Activated T-cell treated with anti-CD3 and anti-CD28 coated beads, Interleukin-2, amount 50 U/mL, for 4 hours (primary cell): ENCODE measurements at places on chromosomes 2 and 18. TPM values are rescaled to one million over a fixed set of nuclear protein-coding genes. Genes with fewer than 3 reads are reported as not detected.

GRCh38 chr2:150977296-150977695 is 284.4 kb downstream of the RBM43 start:
- DNase-seq, result no peak

DNA sequence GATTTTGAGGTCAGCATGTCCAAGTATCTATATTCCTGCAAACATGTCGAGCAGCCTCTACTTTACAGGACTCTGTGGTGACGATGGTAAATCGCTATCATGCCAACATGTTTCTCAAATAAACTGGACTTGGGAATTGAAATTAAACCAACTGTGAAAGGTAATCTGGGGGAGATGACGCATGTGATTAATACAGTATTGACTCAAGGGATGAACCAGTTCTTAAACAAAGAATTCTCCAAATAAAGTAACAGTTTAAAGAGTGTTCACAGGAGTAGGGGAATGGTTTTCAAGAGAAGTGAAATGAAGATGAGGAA is 54.3 kb downstream of the THUMPD2 start:
- no peak for DNase-seq

GRCh38 chr2:217899231-217900009 is 103.4 kb downstream of the TNS1 start:
- DNase-seq, result no peak

DNA sequence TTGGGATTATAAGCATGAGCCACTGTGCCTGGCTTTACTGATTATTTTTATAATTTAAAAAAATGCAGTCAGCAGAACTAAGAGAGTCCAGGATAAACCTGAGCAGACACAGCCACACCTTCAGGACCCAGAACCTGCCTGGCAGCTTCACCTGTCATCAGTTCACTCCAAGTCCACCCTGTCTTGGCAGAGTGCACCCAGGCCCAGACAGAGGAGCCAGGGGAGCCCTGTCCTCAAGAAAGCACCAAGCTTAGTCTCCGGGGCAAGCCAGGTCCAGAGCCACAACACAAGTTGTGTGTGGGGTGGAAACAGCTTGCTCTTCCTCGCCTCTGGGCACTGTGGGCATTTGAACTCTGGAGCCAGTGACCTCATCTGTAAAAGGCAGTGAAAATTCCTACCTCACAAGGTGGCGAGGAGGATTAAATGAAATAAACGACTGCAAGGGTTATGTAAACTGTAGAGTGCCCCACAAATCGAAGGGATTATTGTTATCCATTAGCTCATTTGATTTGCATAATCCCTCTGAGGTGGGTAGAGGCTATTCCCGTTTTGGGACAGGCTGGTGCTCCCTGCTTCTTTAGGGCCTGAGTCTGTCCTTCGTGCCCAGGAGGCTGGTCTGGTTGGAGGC is 24.7 kb downstream of the MYCN start:
- no peak for DNase-seq

DNA sequence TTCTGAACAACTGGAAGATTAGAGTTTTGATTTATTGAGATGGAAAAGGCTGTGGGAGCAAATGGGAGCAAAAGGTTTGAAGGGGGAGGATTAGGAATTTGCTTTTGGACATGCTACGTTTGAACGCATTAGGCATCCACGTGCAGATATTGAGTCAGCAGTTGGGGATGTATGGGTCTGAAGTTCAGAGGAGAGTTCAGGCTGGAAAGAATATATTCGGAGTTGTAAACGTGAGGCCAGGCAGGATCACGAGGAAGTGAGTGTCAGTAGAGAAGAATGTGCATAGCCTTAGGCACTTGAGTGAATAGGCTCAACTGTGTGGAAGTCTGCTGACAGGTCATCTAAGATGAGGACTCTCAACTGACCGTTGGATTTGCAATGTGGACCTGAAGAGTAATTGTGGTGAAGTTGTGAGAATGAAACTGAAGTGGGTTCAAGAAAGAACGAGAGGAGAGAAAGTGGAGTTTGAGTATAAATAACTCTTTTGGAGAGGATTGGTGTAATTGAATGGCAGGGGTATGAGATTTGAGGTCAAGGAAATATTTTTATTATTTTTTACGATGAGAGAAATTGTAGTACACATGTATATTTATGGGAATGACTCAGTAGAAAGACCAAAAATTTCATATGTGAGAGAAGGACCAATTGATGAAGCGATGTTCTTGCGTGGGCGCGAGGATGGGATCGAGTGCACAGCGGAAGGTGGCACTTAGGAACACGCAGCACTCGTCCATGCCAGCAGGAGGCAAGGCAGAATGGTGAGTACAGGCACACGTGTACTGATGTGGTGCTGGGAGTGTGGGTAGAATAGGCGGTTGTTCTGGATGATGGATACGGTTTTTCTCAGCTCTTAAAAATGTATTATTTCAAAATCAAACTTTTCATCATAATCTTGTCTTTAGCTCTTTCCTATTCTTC is 40.5 kb upstream of the POLE4 start:
- DNase-seq, result no peak

DNA sequence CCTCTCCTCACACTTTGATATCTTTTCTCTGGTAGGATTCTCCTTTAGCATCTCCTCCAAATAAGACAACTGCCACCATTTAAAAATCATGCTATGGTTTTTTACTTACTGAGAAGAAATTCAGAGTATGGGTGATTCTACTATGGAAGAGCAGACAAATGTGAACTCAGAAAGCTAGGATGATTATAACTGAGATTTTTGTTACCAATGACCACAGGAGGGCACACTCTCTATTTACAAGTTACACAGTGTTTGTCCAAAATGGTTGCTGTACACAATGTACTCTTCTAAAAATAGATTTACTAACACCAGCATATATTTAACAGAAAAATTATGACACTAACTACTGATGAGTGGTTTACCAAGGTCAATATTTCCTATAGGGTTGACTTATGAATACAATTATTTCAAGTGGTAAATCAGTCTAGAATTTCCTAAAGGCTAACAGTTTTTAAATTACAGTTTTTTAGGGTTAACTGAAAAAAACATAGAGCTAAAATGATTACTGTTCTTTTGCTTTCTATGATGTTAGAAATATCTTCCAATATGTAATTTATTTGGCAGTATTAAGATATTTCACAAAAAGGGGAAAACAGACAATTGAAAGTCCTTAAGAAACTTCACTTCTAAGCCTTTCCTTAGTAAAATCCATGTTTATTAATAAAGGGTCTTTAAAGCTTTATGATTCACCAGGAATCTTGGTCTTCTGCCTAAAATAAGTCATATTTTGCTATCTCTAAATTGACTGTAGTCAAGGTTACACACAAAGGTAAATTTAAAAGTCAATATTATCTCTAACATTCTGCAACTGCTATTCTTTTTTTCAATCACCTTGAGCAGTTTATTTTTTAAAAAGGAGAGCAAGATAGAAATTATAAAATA is 57.2 kb downstream of the MAP4K3 start:
- DNase-seq, result no peak

DNA sequence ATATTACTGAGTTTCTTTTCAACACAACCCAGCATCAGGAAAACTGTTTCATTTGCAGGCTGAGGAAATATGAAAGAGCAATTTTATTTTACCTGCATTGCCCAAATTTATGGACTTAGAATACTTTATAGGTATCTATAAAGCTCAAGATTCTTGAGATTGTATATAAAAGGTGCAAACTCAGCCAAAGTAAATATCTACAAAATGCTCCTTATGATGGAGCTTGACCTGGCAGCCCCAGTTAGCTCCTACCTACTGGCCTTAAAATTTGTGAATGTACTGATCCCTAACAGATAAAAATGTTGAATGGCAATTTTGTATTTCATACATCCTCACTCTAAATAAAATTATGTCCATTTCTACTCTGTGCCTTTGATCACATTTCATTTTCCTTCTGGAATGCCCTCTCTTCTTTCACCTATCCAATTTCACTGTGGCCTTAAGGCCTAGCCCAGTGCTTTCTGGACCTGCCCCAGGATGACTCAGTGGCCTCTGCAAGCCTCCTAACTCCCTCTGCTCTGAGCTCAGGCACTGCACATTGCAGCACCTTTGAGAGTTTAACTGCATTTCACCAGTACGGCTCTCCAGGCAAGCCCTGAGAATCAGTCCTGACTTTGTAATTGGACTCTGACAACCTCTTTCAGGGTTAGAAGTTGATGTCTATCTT is 125.9 kb downstream of the ANTXR1 start:
- no peak for DNase-seq

DNA sequence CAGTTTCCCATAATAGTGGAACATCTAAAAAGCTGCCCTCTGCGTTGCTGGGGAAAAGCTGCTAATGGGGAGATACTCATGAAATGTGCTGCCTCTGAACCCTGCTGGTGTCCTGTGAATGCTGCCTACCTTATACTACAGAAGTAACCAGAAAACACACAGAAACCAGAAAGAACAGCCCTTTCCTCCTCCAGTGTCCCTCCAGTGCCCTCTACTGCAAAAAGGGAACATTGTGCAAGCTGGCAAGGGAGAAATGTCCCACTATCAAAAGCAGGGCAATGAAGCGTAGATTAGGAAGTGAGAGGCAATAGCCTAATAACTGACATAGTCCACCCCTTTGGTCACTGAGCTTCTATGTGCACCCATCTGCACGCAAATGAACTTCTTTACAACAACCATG is 162.7 kb upstream of the ETAA1 start:
- DNase-seq, result no peak

GRCh38 chr2:189819297-189819704 is 35.1 kb downstream of the PMS1 start:
- no peak for DNase-seq

- DNase-seq, result no peak
Measured at GRCh38 chr2:235064976-235065375, 113.2 kb downstream of the SH3BP4 start.

- peak; percentile 23 for DNase-seq
Measured at GRCh38 chr2:196453613-196454047, 185.9 kb upstream of the CCDC150 start.

GRCh38 chr18:5709476-5710095 is 165.8 kb upstream of the EPB41L3 start:
- DNase-seq, result no peak

GRCh38 chr2:226684563-226684959 is 115.1 kb downstream of the IRS1 start:
- no peak for DNase-seq

DNA sequence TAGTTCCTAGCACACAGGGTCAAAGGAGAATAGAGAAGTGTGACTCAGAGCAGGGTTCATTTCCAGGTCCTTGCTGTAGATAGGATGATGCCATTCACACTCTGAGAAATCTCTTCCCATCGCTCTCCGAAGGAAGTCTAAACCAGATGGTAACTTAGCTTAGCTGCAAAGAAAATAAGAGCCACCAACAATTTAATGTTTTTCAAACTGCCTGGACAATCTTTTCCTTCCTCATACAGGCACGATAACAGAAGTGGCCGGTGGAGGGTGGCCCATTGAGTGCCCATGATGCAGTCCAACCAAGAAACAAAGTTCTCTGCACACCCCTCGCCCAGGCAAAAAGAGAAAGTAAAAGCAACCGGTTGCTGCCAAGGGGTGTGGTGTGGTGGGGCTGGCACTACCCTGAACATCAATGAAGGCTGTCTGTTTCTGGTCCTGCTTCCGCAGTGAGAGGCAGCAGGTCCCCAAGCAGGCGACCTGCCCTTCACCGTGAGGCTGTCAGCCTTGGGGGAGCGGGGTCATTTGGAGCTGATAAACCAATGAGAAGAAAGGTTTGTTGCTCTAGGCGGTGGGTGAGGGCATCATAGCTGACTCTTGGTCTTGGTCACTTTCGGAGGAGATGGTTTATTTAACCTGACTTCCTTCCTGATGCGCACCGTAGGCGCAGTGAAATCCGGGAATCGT is 105.6 kb upstream of the CD302 start:
- DNase-seq, result peak; percentile 41

DNA sequence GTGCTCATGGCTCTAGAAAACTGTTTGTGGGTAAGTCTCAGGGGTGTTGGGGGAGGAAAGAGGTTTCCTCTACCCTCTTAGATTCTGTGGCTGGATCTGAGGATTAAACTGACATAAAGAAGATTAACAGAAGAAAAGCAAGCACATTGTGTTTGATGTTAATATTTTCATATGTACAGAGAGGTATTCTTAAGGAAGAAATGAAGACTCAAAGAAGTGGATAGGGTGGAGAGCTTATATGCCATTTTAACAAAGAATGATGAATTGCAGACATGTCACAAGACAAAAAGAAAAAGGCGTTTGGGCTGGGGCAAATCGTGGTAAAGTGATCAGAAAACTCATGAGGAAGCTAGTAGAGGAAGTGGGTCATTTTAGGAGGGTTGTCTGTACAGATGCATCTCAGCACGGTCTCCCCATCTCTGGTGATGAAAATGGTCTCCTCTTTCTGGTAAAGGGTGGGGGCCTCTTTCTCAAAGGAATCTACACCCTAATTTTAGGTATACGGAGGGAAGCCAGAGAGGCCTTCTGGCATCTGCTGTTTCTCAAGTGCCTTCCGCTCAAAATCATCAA is 17.8 kb downstream of the FAM110C start:
- DNase-seq, result no peak

DNA sequence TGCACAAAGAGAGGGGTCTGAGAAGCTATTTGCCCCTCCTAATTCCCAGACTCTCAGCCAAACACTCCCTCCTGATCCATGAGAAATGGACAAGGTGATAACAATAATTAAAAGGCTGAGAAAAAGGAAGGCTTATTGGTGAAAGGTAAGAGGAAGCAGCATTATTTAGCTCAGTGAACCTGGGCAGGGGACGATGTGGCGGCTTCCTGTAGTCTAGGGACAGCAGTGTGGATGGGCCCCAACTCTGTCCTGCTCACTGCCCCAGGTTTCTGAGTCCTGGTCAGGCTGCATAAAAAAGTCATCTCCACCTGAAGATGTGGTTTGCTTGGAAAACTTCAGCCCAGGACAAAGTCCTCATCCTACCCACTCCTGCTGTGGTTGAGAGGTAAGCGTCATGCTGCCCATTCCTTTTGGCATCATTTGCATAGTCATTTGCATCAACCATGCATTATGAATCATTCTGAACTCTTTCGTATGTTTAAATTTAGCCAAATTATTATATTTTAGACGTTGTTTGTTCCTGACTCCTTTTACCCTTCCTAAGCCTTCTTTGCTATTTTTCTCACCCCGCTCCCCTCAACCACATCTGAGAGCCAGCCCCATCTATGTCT is 126.8 kb downstream of the CLIP4 start:
- no peak for DNase-seq

- DNase-seq, result no peak
Measured at GRCh38 chr2:64852771-64853241, 136.4 kb upstream of the SLC1A4 start.

DNA sequence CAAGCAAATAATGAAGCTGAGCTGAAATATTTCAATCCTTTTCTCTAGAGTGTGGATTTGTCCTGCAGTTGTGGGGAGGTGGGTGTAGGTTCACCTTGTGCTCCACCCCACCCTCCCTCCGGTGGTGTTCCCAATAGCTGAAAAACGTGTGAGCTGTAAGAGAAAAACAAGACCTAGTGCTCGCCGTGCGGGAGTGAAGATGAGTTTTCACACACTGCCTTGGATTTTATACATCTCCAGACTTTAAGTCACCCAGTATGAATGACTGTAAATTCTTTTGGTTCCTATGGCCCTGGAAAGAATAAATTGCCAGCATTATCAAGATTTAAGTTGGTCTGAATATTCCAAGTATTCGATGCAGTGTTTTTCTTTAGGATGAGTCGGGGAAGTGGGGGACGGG is 1.9 kb upstream of the SOX11 start:
- DNase-seq, result no peak

The SFT2D3 gene
- 6.4 TPM for total RNA-seq

The CDKL4 gene
- total RNA-seq, result not detected

The TMEM37 gene
- total RNA-seq, result 0.27 TPM

The ACKR3 gene
- total RNA-seq, result 0.16 TPM

The WNT6 gene
- total RNA-seq, result not detected

The MCFD2 gene
- 50.8 TPM for total RNA-seq

The SESTD1 gene
- total RNA-seq, result 2.7 TPM

The EMILIN2 gene
- total RNA-seq, result 21.5 TPM

The CTAGE1 gene
- not detected for total RNA-seq

The RSAD2 gene
- total RNA-seq, result 4.3 TPM

The SERPINB2 gene
- total RNA-seq, result 1.5 TPM
